ENCODE measurements at places on chromosomes 6 and 20.
A peak's percentile ranks its signal among the peaks of the same experiment; 100 is the strongest.

- DNase-seq = no peak
These were observed 38.0 kb downstream of the GCLC start for GRCh38 chr6:53506872-53507271.

- peak; percentile 63 for DNase-seq
These were observed 233.9 kb downstream of the PRL start for GRCh38 chr6:22062807-22063408.

GRCh38 chr6:126182650-126183311 lies 157.1 kb upstream of the CENPW start:
- no peak for DNase-seq

GRCh38 chr6:62367601-62368000 lies 81.6 kb upstream of the KHDRBS2 start:
- no peak for DNase-seq
